WERI-Rb-1 (cell line): ENCODE measurements at places on chromosomes 1 and 21.

DNA sequence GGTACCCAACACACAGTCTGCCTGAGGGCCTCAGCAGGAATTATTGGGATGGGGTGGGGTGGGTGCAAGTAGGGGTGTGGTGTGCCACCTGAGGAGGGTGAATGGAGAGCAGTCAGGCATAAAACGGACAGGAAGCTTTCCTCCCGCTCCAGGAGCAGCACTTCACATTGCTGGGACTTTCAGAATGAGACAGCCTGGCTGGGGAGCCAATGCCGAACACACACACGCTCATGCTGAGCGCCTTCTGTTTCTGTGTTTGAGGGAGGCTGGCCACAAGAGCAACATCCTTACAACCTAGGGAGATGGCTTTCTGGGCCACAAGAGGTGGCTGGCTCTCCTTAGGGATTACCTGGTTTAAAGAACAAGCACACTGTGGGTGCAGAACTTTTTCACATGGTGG lies 98.0 kb downstream of the LAMC2 start:
- DNase-seq: no peak

DNA sequence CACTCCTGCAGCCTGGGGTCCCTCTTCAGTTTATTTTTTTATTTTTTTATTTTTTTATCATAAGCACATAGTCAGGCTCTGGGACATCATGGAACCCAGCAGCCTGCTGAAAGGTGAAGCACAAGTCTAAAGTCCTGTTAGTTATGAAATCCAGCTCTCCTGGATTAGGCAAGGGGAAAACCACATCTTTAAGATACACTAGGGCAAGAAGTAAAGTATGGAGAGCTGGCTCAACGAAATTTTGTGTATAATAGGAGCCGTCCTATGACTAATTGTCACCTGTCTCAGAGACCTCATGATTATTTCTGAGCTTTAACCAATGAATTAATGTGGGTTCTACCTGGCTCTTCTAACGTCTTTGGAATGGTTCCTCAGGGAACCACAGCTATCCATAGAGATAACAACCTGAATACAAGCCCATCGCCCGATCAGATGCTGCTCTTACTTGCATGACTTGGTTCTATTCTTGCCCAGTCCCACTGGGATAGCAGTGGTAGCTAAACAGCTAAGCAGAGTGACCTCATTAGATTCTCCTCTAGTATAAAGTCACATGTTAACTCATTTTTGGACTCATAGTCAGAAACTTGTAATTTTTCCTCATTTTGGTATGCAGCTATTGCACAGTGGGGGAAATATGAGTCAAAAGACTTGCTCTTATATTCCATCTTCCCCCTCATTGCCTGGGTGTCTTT lies 122.7 kb downstream of the LMO4 start:
- no peak for DNase-seq

DNA sequence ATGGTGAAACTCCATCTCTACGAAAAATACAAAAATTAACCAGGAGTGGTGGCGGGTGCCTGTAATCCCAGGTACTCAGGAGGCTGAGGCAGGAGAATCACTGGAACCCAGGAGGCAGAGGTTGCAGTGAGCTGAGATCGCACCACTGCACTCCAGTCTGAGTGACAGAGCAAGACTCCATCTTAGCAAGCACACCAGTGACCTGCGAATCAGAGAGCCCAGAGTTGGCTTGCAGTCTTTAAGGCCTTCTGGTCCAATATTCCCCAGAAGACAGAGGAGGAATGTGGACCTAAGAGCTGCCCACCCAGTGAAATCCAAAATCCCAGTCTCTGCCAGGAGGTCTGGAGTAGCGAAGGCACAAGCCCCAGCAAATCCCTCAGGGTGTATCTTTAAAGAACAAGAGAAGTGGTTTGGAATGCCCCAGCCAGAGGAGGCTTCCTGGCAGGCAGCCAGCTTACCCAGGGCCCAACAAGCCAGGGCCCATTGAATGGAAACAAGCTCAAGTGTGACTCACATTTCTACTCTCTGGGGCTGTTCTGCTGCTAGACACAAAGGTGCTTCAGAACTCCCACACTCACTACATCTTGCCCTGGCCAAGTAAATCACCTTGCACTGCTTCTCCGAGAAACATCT lies 23.9 kb downstream of the GPR161 start:
- DNase-seq: no peak

- DNase-seq: no peak
Measured at GRCh38 chr1:100670083-100670482, 49.5 kb upstream of the VCAM1 start.

- no peak for DNase-seq
Measured at GRCh38 chr1:13896932-13897331, 196.9 kb downstream of the PRDM2 start.

- DNase-seq: no peak
Measured at GRCh38 chr1:26072305-26072704, 4.9 kb upstream of the TRIM63 start.

DNA sequence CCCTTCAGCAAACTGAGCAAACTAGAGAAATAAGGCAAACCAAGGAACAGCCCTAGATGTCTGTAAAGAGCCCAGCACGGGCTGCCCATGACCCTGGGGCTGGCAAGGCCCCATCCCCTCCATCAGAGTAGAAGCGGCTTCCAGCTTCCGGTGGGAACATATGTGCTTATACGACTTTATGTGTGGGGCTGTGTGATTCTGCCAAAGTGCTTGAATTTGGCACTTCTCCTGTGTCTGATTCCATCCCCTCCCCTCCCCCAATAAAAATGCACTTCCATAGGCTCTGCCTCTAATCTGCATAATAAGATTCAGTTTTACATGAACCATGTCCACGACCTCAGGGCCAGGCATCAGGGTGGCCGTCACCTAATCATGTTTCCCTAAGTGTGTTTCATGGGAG lies 236.6 kb downstream of the DSCAM start:
- no peak for DNase-seq

- DNase-seq: peak; percentile 50
Measured at GRCh38 chr1:23567996-23568607, 8.8 kb upstream of the ID3 start.

DNA sequence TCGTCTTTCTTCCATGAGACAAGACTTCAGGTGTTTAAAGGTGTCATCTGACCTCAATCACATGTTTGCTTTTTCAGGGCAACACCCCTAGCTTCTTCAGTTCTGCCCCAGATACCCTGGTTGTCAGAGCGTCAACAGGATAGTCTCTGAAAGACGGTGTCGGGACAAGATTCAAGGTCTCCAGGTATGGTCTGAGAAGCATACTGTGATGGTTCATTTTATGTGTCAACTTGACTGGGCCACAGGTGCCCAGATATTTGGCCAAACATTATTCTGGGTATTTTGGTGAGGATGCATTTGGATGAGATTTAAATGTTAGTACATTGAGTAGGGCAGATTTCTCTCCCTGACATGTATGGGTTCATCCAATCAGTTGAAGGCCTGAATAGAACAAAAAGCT lies 148.3 kb downstream of the TGFBR3 start:
- no peak for DNase-seq

- DNase-seq: no peak
Measured at GRCh38 chr1:235947989-235948388, 81.3 kb upstream of the LYST start.

DNA sequence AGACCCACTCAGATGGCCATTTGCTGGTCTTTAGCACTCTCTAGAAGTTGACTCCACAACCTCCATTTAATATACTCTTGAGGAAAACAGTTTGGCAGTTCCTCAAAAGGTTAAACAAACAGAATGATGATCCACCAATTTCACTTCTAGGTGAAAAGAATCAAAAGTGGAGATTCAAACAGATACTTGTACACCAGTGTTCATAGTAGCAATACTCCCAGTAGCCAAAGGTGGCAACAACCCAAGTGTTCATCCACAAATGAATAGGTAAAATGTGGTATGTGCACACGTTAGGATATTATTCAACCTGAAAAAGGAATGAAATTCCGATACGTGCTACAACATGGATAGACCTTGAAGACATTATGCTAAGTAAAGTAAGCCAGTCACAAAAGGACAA lies 6.3 kb downstream of the PRCC start:
- DNase-seq: no peak

GRCh38 chr1:1212780-1213344 lies 1.1 kb downstream of the TNFRSF4 start:
- no peak for DNase-seq

GRCh38 chr1:12554521-12555305 lies 63.3 kb downstream of the DHRS3 start:
- no peak for DNase-seq

DNA sequence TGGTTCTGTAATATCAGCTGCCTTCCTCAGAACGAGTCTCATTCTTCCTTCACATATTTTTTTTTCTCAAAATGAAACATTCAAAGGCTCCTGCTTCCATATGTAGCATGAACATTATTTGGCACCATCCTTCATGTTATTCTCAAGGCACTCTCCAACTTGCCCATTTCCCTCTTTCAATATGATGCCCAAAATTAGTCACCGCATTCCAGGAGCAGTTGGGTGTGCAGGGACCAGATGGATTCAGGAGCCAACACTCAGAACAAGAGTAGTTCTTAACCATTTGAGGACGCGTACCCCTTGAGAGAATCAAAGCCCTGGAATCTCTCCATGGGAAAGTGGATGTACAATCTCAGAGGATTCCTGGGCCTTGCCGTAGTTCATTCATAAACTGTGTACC lies 50.3 kb downstream of the KCNK1 start:
- DNase-seq: no peak

DNA sequence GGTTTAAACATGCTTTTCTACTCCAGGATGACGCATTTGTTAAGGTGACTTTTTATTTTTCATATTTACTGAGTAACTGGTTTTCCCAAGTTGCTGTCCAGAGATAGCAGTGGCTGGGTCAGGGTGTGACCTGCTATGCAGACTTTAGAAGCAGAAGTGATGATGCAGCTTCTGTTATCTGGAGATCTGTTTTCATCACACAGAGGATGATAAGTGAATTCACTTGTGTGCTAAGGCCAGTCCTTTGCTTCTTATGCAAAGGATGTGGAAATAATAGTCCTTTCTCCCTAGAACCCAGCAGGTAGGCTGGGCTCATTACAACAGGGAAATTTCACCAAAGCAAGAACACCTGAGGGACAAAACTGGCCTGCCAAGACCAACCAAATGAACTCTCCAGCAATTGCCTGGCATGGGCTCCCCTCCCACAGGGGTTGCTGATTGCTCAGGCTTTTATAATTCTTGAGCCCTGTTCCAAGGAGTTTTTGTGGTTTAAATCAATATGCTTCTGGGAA lies 97.8 kb upstream of the LPGAT1 start:
- no peak for DNase-seq

- DNase-seq: peak; percentile 65
Measured at GRCh38 chr21:36330904-36331303, 10.9 kb downstream of the MORC3 start.

DNA sequence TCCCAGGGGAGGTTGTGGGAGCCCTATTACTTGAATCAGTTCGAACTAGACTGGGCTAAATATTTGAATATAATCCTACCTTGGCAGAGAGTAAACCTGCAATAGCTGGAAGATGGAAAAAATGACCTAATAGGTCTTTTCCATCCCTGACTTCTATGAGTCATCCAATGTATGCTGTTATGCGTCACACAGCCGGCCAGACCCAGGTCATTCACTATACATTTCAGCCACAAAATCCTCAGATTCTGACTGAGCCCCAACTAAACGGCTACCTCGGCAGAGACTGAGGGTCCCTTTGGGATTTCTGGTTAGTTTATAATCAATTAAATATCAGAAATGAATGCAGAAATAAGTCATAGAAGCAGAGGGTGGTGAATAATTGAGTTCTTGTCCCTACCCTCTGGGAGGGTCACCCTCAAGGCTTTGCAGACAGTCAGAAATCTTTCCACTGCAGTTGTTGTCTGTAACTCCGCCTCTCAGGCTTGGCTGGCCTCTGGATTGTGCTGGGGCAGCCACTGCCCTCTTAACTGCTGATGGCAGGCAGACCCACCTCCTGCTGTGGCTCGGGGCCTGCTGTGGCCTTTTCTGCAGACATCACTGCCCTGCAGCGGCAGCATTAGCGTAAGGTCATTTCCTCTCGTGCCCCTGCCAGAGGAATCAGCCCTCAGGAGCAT lies 240.5 kb downstream of the TGFB2 start:
- no peak for DNase-seq

GRCh38 chr1:112141923-112142322 lies 152.5 kb upstream of the KCND3 start:
- DNase-seq: no peak

DNA sequence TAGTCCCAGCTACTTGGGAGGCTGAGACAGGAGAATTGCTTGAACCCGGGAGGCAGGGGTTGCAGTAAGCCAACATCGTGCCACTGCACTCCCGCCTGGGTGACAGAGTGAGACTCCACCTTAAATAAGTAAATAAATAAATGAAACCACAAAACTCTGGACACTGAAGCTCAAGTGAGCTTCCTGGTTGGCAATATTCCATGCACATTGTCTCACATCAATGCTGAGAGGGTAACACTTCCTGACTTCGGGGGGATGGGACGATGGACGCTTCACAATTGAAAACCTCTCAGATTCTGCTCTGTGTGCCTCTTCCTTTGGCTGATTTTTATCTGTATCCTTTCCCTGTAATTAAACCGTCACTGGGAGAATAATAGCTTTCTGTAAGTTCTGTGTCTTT lies 70.0 kb upstream of the ZNF644 start:
- DNase-seq: no peak

DNA sequence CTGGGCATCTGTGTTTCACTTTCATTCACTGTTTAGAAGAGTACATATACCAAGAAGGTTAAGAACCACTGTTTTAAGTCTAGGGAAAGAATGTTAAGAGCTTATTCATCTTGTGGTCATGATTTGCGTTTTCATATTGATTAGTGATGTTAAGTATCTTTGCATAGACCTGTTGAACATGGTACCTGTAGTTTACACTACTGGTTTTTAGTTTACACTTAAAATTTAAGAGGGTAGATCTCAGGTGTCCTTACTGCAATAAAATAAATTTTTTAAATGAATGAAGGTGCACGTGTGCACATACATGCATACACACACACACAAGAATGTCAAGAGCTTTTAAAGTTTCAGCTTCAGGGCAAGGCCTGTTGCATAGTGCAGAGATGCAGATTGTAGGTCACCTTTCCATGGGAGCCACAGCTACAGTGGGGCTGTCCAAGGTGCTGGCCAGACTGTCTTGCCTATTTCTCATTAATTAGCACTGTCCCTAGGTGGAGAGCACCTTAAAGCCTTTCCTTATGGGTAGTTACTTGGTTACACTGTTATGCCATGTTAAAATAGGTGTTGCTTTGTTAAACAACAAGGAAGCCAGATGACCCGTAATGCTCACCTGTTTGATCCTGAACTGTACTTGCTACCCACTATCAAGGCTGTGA lies 543.0 kb upstream of the DAB1 start:
- DNase-seq: no peak

DNA sequence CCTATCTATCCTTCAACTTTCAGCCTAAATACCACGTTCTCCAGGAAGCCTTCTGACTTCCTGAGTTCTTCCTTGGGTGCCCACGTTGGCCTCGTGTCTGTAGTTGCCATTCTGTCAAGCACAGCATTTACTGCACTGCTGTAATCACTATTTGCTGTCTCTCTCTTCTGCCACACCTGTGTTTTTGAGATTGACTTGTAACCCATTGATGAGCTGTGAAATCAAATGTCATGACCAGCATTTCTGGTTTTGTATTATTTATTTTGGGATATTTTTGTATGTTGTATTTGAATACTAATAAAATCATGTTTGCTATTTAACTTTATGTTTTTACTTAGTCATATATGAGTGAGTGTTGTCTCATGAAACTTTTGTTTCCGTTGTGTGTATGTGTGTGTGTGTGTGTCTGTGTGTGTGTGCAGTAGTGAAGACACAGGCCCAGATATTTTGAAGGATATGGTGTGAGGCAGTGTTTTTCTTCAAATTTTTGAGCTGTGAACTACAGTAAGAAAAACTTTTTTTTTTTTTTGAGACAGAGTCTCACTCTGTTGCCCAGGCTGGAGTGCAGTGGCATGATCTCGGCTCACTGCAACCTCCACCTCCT lies 126.2 kb upstream of the SERBP1 start:
- no peak for DNase-seq
